ENCODE measurements at places on chromosomes 5 and 9.

GRCh38 chr5:66498791-66499207 is 97.4 kb upstream of the MAST4 start:
- DNase-seq: no peak

DNA sequence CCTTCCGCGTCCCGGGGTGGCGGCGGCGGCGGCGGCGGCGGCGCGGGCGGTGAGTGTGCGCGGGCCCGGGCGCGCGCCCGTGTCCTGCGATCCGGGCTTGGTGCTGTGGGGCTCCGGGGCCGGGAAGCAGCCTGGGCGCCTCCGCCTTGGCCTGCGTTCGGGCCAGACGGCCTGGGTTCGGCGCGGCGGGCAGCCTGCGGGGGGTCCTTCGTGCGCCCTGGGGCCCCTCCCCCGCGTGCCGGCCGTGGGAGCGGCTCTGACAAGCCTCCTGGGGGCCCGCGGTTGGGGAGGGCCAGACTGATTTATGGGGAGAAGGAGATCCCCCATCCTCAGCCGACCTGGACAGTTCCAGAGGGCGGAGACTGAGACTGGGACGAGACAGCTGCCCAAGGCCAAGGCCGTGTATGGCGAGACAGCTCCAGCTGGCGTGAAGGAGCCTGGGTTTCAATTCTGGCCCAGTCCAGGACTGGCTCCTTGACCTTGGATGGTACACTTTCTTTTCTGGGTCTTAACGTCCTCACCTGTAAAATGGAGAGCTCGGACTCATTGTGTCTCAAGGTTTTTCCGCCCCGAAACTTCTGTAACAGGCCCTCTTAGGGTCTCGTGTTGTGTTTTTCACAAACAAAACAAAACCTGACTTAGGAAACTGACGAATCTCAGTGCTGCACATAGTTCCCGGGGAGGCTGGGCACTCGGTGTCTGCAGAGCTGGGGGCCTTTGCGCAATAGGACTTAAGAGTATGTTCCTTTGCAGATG is 603 bp downstream of the TMEM268 start:
- DNase-seq: peak; percentile 53

DNA sequence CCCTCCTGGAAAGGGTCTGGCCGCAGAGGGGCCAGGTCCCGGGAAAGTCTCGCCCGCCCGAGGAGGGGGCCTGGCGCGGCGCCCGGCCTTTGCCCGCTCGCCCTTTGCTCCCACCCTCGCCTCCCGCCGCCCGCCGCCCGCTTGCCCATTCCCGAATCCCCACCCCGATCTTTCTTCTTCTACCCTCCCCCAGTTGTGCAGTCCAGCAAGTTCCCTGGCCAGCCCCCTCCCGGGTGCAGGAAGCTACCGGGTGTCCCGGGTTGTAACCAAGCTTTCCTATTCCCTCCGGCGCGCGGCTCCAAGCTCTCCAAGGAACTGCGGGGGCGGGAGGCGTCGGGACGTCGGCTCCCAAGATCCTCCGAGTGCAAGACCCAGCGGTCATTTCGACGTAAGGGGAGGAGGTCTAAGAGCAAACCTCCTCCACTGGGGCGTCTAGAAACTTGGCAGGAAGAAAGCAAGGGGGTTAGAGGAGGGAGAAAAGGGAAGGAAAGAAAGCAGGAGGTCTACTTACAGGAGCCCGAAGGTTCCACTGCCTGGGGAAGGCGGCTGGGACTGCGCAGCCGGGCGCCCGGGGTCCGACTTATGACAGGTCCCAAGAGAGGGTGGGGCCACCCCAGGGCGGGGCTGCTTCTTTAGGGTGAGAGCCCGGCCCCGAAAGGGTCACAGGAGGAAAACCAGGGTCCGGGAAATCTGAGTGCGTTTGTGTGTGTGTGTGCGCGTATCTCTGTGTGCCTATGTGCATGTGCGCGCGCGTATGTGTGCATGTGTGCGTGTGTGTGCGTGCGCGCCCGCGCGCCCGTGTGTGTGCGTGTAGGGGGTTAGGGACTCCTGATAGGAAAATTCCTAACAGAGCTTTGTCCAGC is at the start of gene PTGR1:
PTGR1 (minus strand) TSS at position 556 of the 863 bp plus-strand sequence. CDS start 2,225 bp downstream, outside the sequence.
- DNase-seq: peak; percentile 90

GRCh38 chr5:4294878-4295277 is 699.2 kb downstream of the IRX1 start:
- DNase-seq: no peak

DNA sequence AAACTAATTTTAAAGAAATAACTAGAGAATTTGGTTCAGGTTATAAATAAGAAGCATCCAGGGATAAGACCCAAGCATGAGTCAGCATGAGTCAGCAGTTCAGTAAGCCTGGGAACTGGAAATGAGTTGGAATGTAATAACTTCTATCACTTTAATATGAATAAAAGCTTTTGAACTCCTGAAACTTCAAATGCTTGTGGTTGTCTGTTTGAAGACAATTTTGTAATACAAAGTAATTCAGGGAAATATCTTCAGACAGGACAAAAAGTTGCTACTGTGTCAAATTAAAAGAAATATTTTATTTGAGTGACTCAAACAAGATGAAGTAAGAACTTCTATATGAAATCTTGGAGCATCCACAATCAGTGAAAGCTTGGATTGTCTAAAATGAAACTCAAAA is 331.2 kb upstream of the DAB2 start:
- peak; percentile 96 for DNase-seq

DNA sequence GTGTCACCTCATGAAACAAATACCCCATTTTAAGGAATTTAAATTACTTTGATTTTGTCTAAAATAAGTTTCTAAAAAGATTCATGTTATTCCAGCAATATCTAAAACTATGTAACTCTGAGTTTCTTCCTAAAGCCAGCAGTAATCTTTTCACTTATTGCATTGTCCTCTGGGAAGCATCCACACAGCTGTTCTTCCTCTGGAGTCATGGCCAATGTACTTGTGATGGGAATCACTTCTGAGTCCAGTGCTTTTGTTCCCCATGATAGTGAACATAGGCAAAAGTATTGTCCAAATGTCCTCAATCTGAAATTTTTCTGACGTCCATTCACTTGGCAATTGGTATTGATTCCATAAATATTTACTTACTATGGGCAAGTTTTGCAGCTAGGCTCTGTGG is 125.0 kb downstream of the STARD4 start:
- no peak for DNase-seq

- no peak for DNase-seq
Observed at GRCh38 chr5:176543428-176544182, 5.5 kb upstream of the CDHR2 start.

GRCh38 chr9:87342743-87343142 is 154.9 kb upstream of the DAPK1 start:
- DNase-seq: no peak

DNA sequence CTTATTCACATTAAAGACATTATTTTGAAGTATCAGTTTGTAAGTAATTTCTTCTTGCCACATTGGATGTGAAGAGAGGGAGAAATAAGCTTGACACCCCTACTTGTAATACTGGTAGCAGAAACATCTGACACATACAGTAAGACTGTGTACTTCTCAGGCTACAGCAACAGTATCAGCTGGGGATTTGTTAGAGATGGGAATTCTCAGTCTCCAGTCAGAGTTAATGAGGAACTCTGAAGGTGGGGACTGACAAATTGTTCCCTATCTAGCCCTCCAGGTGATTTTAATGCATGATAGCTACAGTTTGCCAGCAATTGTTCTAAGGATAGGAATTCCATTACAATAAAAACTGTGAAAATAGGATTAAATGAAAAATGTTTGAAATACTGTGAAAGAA is 524.8 kb downstream of the PRR16 start:
- DNase-seq: no peak

- DNase-seq: no peak
Observed at GRCh38 chr5:4540375-4541173, 599.6 kb upstream of the ADAMTS16 start.

- DNase-seq: peak; percentile 13
Observed at GRCh38 chr9:70229026-70229425, 29.8 kb upstream of the SMC5 start.

- no peak for DNase-seq
Observed at GRCh38 chr5:150368526-150368925, 11.0 kb downstream of the TCOF1 start.

DNA sequence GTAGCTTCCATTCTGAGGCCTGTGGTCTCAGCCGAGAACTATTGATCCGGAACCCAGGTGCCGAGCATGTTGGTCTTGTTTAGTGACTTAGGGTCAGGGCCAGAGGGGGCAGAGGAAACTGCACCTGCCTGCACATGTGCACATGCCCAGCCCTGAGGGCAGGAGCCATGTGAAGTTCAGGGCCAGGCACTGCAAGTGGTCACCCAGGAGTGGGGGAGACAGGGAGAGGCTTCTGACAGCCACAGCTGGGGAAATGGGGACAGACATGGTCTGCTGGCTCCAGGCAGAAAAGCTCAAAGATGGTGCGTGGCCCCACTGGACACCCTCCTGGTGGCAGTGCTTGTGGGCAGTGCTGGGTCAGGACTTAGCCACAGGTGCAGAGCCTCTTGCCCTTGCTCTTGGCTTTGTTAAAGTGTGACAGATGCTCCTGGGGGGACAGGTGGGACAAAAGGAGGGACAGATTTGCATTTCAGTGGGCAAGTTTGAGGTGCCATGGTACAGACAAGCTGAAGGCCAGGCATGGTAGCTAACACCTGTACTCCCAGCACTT is 134.4 kb downstream of the CACNA1B start:
- no peak for DNase-seq

GRCh38 chr5:145699846-145700245 is 135.3 kb downstream of the PRELID2 start:
- no peak for DNase-seq

DNA sequence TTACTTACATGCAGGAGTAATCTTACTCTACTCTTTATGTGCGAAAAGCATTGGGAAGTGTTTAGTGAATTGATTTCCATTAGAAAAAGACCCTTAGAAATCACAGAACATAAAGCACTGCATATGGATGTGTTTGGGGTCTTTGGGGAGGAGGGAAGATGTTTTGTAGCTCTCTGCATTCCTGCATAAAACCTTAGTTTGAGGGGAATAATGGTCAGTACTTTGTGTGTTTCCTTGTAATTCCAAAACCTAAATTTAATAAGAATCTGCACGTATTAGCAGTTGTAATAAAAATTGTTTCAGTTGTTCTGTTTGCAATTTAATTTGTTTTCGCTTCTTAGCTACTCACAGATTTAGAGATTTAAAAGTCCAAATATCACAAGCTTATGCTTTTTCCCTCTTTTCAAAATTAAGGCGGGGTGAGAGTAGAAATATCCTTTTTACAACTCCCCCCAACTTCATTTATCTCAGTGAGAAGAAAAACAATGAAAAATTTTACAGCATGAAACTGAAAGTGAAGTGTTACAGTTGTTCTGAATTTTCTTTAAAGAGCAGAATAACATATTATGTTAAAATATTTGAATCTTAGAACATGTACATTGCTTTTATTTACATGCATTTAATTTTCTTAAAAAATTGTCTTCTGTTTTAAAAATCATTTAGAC is 143.8 kb downstream of the SMARCA2 start:
- DNase-seq: peak; percentile 30

DNA sequence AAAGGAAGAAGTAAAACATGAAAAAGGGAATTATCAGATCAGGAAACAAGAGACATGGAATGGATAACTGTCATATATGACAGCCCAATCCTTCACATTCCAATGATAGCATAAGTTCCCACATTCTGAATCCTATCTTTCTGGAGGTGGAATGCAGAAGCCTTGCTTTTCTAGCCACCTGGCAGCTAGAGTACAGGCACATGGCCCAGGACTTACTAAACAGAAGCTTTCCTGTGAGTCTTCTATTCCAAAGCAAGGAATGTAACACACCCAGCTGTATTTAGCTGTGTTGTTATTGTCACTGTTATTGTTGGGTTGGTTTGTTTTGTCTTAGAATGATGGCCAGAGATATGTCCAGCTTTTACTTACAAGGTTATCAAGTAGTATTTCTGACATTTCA is 780.5 kb upstream of the ZNF608 start:
- peak; percentile 10 for DNase-seq

GRCh38 chr5:165722401-165722800 is 2217.0 kb downstream of the MAT2B start:
- no peak for DNase-seq

DNA sequence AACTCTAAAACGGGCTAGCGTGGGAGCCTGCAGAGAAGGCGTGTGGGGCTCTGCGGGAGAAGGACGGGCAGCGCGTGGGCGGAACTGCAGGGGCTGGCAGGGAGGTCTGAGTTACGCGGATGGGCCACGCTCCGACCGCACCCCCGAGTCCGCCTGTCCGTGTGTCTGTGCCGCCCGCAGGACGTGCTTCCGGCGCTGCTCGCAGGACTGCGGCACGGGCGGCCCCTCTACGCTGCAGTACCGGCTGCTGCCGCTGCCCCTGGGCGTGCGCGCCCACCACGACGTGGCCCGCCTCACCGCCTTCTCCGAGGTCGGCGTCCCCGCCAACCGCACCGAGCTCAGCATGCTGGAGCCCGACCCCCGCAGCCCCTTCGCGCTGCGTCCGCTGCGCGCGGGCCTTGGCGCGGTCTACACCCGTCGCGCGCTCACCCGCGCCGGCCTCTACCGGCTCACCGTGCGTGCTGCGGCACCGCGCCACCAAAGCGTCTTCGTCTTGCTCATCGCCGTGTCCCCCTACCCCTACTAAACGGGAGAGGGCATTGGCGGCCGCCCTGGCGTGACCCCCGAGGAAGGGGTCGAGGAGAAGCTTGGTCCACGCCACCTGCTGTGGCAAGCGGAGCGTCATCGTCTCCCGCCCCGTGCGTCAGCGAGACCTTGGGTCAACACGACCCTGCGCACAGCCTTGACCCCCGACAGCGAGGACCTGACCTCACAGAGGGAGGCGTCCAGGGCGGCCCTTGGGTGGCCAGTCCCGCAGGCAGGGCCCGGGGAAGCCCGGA is 11.4 kb upstream of the ASS1 start:
- DNase-seq: peak; percentile 46

DNA sequence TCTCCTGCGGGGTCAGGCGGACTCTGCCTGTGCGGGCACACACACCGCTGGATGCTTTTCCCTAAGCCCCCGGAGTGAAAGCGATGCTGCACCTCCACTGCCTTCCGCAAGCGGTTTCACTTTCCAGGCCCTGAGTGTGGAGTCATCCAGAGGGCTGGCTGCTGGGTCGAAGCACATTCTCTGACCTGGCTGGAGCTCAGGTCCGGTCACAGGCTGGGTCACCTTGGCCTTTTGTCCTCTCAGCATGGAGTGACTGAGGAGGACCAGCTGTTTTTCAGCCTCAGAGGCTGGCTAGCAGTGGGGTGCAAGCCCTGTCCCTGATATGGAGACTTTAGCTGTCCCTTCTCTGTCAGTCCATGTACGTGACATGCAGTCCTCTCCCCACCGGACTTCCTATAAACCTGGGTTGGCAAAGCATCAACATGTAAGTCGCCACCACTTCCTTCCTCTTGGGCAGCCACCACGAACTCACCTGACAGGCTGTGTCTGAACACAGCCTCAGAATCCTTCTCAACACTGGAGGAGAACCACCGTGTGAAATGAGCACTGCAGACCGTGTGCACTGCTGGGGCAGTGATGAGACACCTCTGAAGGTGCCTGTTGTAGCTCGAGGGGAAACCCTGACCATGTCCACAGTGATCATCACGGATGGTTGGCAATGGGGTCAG is 51.3 kb downstream of the GADD45G start:
- no peak for DNase-seq

GRCh38 chr9:109640580-109641371 is 139.2 kb upstream of the PALM2AKAP2 start:
- peak; percentile 62 for DNase-seq

DNA sequence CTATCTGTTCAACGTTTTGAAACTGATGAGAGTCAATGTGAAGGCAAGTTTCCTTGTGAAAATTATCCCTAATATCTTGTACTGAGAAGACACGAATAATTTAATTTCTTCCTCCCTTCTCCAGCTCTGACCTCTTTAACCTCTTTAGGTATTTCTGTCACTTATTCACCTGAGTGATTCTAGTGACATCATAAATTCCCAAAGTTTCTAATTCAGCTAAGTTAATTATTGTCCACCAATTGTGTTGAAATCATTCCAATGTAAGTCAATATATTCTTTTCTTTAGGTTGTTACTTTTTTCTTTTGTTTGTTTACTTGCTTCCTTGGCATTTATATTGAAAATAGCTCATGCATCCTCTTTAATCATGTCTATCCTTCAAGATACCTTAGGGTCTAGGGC is 143.8 kb downstream of the PAPPA start:
- DNase-seq: no peak

Measured in astrocyte of the spinal cord (primary cell).